Stimulated activated CD8-positive, alpha-beta memory T cell treated with anti-CD3 and anti-CD28 coated beads, Interleukin-7, amount 100 ng/mL, for 24 hours (primary cell): ENCODE measurements at places on chromosomes 12 and 14.

GRCh38 chr14:77324816-77325745, 4.2 kb downstream of the GSTZ1 start:
- DNase-seq: no peak

- DNase-seq: no peak
Observed at GRCh38 chr12:47234576-47235141, 154.9 kb upstream of the AMIGO2 start.

DNA sequence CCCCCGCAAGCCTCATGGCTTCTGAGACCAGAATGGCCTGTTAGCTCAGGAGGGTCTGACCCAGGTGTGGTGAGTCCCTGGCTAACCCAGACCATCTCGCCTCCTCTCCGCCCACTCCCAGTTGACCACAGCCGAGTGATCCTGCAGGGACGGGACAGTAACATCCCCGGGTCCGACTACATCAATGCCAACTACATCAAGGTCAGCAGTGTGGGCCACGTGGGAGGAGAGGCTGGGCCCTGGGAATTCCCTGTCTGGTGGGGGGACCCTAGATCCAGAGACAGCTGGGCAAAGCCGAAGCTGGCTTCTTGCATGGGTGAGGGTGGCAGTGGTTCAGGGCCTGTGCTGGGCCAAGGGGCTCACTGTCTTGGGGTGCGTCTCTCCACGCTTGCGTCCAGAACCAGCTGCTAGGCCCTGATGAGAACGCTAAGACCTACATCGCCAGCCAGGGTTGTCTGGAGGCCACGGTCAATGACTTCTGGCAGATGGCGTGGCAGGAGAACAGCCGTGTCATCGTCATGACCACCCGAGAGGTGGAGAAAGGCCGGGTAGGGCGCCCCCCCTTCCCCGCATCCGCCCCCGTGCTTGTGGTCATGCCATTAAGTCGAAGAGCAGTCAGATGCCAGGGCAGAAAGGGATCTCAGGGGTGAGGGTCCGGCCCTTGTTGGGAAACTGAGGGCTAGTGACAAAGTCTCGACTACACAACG, 5.0 kb downstream of the PTPN6 start:
- DNase-seq: no peak

- DNase-seq: no peak
Observed at GRCh38 chr12:89834676-89835075, 126.0 kb upstream of the ATP2B1 start.

DNA sequence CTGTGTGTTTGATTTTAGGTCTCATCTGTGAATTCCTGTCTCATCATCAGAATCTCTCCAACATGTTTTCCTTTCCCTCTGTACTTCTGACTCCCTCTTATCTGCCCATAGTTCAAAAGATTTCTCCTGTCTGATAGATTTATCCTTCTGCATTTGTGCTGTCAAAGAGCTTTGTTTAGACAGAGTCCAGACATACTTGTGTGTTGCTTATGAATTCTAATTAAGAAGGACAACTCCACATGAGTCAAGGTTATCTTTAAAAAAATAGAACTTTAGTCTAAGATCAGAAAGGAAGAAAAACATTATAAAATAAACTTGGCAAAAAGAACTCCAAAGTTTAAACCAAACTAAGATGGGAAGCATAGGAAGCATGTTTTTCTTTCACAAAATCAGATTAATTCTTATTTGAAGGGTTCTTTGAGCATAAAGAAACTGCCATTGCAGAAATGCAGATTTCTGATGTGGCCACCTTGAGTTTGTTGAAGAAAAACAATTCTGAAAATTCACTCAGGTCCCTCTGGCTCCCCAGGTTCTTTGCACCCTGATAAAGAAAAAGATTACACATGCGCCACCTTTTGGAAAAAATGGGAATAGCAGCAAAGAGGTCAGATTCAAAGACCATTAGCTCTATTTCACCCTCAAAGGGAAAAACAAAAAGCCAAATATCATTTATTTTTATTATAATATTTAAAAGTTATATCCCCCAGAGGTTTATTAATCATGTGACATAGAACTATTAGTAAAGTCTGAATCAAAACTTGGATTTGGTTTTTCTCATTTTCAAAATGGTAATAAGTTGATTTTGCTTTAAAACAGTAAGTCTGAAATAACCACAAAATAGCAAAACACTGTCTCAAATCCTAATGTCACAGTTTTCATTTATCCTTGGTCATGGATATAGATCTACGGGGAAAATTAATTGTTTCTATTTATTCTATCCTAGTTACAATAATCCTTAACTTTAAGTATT, 143.7 kb upstream of the DCN start:
- no peak for DNase-seq

DNA sequence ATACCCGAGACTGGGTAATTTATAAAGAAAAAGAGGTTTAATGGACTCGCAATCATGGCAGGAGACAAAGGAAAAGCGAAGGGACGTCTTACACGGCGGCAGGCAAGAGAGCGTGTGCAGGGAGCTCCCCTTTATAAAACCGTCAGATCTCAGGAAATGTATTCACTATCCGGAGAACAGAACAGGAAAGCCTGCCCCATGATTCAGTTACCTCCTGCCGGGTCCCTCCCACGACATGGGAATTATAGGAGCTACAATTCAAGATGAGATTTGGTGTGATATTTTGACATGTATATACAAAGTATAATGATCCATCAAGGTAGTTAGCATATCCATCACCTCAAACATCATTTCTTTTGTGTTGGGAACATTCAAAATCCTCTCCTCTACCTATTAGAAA, 2.3 kb upstream of the CDCA4 start:
- no peak for DNase-seq

GRCh38 chr12:106541201-106541600, 41.6 kb upstream of the RFX4 start:
- no peak for DNase-seq

DNA sequence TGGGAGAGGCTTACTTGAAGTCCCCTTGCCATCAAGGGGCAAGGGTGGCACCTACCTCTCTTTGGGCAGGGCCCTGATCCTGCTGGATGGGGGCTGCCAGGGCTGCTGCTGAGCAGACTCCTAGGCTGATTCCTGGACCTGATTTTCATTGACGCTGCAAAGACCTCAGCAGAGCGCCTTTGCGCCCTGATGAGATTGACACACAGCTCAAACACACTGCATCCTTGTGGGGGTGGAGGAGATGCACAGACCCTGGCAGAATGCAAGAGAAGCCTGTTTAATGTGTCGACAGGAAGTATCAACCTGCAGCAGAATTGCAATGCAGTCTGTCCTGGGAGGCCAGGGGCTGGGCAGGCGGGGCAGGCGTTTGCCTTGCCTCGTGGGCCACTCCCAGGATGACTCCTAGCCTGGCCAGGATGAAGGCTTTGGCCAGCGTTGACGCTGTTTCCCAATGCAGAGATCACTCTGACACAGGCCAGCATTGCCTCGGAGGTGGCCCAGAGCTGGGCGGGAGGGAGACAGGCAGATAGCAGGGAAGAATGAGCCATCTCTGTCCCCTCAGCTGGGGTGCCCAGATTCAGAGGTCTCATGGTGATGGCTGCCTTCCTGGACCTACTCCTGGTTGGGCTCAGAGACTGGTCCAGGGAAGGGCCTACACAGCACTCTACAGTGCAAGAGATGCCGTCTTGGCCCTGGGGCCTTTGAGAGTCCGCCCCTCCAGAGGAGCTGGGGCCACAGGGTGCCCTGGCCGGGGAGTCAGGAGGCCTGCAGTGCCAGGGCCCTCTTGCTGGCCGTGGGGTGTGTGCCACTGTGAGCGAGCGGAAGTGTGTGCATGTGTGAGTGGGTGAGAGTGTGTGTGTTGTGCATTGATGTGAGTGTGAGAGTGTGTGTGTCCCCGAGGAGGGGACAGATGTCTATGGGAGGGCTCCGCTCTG, 108.3 kb downstream of the KIF26A start:
- DNase-seq: no peak

DNA sequence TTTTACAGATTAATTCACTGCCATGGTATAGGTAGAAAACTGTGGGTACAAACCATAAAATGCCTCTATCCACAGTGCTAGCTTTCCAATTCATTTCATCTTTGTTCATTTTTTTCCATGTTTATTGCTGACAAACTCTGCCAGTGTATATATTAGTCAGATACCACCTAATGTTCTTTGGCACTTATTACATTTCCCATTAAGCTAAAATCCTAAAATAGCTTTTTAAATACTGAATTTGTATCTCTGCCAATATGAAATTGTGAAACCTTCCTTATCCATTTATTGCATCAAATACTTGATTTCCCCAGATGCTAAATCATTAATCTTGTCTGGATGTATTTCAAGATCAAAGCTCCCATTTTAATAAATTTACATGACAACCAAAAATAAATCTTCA, 150.1 kb upstream of the FSCB start:
- no peak for DNase-seq

GRCh38 chr12:77685112-77685511, 145.6 kb upstream of the NAV3 start:
- DNase-seq: no peak
